ENCODE measurements at places on chromosomes 3 and 15.

DNA sequence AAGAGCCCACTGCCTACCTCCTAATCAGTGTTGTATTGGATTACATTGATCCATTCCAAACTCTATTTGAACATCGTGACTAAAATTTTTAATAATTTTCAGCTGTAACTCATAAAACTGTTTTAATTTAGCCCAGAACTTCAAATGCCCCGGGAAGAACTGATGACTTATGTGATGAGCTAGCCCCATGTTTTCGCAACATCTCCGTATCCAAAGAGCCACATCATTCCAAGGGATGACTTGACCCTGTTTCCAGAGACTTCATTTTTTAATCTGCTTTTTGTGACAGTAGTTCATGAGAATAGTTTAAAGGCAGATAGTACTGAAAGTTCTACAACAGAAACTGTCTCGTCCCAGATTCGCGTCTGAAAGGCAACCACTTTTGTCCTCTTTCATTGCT, 97.4 kb downstream of the STAC start:
- no peak for DNase-seq

GRCh38 chr3:24829629-24830229, 335.1 kb upstream of the THRB start:
- DNase-seq = no peak

GRCh38 chr3:107627962-107628542, 105.3 kb downstream of the BBX start:
- no peak for DNase-seq

GRCh38 chr3:137105277-137105977, 147.6 kb downstream of the IL20RB start:
- DNase-seq = peak; percentile 36

- no peak for DNase-seq
These were observed 39.9 kb downstream of the FEM1B start for GRCh38 chr15:68317281-68318007.

- peak; percentile 37 for DNase-seq
These were observed 23.4 kb upstream of the GALNT15 start for GRCh38 chr3:16151109-16151508.

GRCh38 chr3:152196782-152197181, 71.9 kb upstream of the MBNL1 start:
- no peak for DNase-seq

- no peak for DNase-seq
These were observed 51.2 kb downstream of the UBE2E2 start for GRCh38 chr3:23254282-23254681.
